ENCODE measurements at places on chromosomes 7 and 10.
A peak's percentile ranks its signal among the peaks of the same experiment; 100 is the strongest.

DNA sequence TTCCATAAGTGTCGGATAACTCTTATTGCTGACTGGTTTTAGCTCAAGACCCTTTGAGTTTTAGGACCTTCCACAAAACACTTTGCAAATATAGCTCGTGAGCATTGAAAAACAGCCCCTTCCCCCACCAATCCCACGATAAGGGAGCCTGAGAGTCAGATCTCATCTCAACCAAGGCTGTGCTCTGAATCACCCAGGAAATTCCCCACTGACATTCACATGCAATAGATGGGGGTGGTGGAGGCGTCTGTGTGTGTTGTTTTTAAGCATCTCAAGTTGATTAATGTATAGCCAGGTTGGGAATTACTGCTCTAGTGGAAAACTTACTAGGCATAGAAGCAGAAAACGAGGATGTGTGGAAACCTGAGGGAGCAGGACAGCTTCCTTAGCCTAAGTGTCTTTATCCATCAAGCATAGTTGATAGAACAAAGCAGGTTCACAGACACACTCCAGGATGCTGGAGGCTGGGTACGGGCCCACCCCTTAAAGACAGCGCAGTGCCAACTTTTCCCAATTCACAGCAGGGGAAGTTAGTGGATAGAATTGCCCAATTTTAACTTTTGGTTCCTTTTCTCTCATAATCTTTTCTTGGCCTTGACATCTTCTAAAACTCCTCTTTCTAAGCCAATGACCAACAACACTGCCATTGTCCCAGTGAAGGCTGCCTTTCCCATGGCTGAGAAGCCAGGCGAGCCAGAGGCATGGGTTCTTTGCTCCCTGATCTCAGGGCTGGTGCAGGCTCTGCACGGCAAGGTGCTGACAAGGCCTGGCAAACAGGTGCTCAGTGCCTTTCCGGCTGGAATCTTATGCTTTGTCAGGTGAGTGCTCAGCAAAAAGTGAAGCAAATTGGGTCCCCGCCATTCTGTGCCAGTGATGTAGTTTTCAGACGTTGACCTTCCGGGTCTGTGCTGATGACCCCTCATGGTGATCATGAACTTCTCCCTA is 98.5 kb upstream of the INSIG1 start:
- no peak for DNase-seq

GRCh38 chr7:91459539-91459938 is 195.3 kb downstream of the FZD1 start:
- DNase-seq: no peak

- no peak for DNase-seq
Observed at GRCh38 chr7:151311294-151311864, 30.2 kb upstream of the NUB1 start.

- DNase-seq: no peak
Observed at GRCh38 chr7:123661765-123662164, 6.1 kb downstream of the LMOD2 start.

DNA sequence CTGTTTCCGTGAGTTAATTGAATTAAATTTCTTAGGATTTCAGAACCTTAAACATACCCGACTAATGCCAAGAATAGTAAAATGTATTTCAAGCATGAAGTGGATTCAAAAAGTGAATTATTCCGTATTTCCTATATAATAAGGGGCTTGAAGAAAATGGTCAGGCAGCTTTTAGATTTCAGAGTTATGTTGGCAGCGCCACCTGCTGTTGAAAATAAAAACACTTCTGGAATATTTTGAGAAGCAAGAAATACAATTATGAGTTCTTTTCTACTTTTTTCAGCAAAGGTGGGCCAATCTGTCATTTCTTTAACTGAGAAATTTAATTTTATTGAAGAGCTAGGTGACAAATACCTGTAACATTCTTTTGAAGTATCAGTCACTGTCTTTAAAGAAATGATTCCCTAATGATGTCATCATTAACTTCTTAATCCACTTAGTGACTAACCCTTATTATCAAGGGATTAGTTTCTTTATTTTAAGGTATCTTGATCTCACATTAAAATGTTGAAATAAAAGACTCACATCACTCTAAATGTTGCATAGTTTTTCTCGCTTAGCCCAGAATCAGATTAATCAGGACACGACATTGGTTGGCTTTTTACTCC is 36.6 kb upstream of the AGR3 start:
- DNase-seq: peak; percentile 8

DNA sequence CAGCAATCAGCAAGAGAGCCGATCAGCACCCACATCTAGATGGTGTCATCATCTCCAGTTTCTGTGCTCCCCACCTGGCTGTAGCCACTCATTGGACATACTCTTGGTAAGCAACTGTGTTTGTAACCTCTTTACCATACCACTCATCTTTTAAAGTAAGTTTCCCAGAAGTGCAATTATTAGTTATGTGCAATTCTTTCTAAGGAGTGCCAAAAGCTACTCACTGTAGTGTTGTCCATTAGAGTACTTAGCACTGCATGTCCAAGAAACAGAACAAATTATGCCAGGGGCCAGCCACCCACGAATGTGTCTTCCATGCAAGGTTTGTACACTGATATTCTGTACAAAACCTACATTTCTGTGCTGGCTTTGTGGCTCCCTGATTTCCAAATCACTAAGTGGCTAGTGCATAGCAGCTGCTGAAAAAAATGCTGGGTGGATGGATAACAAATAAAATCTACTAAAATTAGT is 131.9 kb downstream of the SRPK2 start:
- no peak for DNase-seq

DNA sequence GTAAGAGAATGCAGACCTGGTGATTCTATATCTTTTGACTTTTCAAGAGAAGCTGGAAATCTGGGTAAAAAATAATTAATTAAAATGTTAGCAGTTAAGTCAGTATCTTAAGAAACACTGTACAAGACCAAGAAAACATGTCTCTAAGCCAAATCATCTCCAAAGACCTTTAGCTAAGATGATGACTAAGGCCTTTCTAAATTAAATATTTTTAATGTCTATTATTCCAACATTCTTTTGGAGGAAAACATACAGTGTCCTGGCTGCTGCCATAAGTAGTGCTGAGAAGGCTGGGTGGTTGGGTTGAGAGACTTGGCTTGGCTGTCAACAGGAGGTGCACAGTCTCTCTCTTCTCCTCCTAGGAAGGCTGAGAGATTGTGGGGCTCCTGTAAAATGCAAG is 20.3 kb downstream of the STARD3NL start:
- DNase-seq: no peak

DNA sequence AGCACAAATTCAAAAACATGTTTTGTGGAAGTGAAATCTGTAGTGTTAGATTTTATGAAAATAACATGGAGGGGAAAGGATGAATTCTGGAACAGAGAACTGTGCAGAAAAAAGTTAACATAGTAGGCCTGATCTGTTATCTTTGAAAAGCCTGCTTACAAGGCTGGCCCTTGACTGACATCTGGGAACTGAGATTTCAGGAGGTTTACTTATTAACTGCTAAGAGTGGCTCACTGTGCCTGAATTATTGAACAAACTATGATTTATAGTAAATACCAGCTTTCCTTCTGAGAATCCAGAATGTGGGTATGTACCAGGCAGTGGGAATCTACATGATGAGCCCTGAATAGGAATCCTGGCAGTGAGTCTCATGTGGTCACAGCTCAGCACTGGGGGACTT is 30.5 kb downstream of the NSUN6 start:
- DNase-seq: no peak

GRCh38 chr10:43124574-43125273 is 13.5 kb upstream of the CSGALNACT2 start:
- no peak for DNase-seq

GRCh38 chr7:75712517-75713361 is 26.0 kb downstream of the HIP1 start:
- DNase-seq: no peak

GRCh38 chr10:79250259-79250658 is 97.0 kb upstream of the PPIF start:
- no peak for DNase-seq

- no peak for DNase-seq
Observed at GRCh38 chr7:3245077-3245476, 56.0 kb upstream of the SDK1 start.

- no peak for DNase-seq
Observed at GRCh38 chr10:375815-376505, 240.7 kb downstream of the ZMYND11 start.

DNA sequence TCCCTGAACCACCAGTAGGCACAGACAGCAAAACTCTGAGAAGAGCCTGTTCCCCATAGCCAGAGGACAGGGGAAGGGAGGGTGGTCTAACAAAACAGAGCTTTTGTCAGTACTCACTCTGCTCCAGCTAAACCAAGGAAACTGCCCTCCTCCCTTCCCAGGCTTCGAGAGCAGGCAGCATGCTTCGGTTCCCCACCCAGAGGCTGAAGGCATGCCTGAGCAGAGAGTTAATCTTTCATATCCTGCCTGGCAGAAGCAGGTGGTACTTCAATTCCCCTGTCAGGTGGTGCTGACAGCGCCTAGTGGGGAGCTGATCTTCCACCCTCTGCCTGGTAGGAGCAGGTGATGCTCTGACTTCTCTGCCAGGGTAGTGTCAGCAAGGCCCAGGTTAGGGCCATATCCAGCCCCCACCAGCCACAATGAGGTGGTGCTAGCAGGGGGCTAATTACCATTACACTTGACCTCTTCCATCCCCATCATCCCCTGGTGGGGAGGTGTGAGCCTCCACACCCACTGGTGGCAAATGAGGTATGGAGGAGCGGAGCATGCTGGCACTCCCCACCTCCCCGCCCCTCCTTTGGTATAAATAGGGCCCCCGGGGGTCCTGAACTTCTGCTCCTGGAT is 35.1 kb downstream of the SDK1 start:
- no peak for DNase-seq

- DNase-seq: no peak
Observed at GRCh38 chr10:4151466-4151865, 366.5 kb upstream of the KLF6 start.

DNA sequence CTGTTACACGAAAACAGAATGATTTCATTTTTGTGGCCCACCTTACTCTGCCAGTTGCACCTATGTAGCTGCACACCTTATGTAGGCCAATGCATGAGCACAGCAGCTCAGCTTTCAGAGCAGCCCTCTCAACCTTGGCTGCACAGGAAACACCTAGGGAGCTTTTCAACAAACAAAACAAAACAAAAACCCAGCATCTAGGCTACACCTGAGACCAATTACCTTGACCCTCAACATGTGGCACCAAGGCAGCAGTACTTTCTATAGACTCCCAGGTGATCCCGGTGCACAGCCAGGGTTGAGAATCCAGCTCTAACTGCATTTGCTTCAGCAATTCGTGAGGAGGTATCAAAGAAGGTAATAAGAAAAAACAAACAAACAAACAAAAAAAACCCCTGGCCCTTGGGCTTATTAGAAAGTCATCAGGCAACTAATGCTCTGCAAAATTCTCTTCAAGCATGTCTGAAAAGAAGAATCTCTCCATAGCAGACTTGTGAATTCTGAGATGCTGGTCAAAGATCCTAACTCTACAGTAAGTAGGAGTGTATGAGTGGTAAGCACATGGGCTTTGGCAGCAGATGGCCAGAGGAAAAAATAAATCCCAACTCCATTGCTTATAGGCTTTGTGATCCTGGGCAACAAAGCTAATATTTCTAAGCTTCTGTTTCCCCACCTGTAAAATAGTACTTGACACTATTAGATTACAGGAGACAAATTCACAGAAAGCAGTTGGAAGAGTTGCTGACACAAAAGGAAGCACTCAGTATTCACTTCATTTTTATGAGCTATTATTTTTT is 113.4 kb upstream of the NOBOX start:
- no peak for DNase-seq

DNA sequence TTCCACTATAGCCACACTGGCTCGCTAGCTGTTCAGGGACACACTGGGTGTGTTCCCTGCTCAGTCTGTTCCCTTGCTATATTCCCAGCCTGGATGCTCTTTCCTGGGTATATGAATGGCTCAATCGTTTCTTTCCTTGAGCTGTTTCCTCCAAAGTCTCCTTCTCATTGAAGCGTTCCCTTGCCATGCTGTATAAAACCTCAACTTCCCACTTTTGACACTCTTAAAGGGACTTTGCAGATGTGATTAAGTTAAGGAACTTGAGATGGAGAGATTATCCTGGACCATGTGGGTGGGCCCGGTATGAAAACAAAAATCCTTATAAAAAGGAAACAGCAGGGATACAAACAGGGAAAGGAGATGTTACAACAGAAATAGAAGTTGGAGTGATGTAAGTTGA is 973.1 kb downstream of the LRMDA start:
- no peak for DNase-seq

- no peak for DNase-seq
Observed at GRCh38 chr10:70742537-70743429, 42.4 kb downstream of the TBATA start.

DNA sequence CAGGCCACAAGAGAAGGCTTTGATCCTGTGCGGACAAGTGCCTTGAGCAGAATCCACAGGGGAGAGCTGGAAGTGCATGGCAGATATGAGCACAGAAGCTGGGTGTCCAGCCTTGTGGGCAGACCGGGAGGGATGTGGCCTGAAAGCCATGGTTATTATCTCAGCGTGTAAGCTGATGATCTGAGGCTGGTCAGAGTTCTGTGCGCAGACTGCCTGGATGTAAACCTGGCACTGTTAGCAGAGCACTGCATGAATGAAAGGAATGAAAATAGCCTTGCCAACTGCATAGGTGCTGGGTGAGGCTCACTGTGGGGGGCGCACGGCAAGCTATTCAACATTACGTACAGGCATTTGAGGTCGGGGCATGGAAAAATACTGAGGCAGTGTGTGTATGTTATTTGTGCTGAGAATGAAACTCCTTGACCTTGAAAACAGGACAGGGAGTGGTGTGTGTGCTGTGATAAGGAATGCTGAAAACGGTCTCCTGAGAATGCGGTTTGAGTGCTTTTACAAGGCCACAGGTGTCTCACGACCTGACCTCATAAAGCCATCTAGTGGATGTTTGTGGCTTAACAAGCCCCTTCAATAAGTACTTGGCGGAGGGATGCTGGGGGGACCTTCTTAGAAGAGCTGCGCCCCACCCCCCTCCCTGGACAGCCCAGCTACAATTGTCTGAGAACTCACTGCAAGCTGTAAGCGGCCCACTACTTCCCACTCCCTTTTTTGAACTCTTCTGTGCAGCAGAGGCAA is 18.7 kb downstream of the AKR1C1 start:
- no peak for DNase-seq

DNA sequence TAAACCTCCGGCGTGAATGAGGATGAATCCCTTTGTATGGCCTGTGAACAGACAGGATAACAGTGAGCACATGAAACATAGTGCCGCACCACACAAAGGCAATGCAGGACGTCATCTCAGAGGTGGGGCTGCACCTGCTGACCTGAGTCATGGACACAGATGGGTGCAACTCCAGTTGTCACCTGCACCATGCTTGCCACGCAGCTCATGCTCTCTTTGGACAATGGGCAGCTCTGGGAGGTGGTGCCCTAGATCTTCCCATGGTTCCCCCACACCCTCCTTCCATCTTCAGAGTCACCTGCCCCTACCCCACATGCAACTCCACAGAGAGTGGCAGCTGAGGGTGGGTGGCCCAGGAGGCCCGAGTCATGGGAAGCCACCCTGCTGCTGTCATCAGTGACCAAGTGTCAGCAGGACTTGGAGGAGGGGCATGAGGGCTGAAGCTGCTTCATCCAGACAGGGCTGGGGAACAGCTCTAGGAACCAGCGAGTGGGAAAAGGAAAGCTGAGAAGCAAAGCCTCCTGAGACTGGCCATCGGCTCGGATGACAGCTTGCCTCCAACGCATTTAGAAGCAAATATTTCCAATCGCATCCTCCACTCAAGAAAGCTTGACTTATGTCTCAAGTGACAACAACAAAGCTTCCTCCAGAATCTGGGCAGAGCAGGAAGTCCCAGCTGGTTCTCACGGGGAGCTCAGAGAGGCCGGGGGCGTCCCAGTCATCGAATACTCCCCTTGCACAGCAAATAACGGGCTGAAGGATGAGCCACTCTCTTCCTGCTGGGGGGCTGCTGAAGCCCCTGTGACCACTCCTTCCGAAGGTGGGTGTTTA is 27.1 kb downstream of the VIPR2 start:
- DNase-seq: no peak

GRCh38 chr7:23863209-23863787 is 153.3 kb downstream of the STK31 start:
- no peak for DNase-seq

All from NCI-H446 treated with DMSO at 0.1 percent for 48 hours (cell line).